ENCODE measurements at places on chromosomes 7 and 10.

GRCh38 chr7:158651968-158652565 is 52.5 kb downstream of the NCAPG2 start:
- DNase-seq: no peak

DNA sequence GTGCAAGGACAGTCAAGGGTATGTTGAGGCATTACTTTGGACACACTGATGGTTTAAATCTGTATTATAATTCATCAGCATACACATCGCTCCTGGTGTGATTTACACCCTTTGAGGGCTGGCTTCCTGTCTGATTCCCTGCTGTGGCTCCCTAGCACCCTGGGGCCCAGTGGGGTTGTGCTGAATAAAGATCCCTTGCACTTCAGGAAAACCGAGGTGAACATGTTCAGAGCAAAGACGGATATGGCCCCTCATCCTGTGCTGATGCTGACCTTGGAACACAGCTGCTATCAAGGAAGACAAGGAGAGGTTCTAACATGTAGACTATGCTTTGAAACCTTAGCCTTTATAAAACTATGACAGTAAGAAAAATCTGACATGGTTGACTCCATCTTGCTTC is 84.6 kb upstream of the UNC5B start:
- no peak for DNase-seq

- peak; percentile 69 for DNase-seq
These were observed 12.1 kb downstream of the PDZD7 start for GRCh38 chr10:101018600-101019439.

GRCh38 chr10:112271982-112272381 is 11.2 kb upstream of the TECTB start:
- DNase-seq: no peak

GRCh38 chr7:52670608-52671225 is 364.7 kb upstream of the POM121L12 start:
- no peak for DNase-seq

GRCh38 chr7:78041423-78041822 is 242.8 kb downstream of the PHTF2 start:
- no peak for DNase-seq

DNA sequence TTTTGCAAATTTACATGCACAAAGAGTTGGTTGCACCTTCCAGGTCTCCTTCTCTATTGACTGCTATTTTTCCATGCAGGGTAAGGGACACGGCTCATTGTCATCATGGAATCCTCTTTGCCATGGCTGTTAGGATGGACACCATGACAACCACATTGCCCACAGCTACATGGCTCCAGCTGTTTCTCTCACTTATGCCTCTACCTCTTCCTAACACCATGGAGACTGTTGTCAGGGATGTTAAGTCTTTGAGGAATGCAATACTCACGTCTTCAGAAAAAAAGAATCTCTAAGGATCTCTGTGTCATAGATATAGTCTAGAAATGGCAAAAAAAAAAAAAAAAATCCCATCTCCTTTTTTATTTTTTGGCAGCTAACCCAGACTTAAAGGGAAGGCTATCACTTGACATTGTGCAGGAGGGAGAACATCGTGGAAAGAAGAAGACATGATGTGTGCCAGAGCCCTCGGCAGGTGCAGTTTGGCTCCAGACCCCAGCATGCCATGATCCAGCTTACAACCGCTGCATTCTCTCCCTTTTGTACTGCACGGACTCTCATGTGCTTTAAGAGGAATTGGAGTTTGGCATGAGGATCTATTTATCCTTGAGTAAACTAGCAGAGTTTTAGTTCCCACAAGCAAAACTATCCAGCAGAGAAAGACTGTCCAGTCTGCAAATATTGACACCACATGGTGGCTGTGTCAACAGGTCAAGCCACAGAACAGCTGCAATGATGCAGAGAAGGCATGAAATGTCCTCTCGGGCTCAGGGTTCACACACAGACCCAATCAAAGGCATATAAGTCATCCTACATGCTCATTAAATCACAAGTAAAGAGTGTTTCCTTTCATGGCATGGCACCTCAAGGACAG is 70.8 kb downstream of the FRMD4A start:
- DNase-seq: no peak

- no peak for DNase-seq
These were observed 165.6 kb downstream of the HGF start for GRCh38 chr7:81604075-81604807.

- DNase-seq: peak; percentile 95
These were observed 3.2 kb upstream of the LAT2 start for GRCh38 chr7:74206589-74207120.

GRCh38 chr10:103763374-103764202 is 91.8 kb downstream of the SH3PXD2A start:
- no peak for DNase-seq

DNA sequence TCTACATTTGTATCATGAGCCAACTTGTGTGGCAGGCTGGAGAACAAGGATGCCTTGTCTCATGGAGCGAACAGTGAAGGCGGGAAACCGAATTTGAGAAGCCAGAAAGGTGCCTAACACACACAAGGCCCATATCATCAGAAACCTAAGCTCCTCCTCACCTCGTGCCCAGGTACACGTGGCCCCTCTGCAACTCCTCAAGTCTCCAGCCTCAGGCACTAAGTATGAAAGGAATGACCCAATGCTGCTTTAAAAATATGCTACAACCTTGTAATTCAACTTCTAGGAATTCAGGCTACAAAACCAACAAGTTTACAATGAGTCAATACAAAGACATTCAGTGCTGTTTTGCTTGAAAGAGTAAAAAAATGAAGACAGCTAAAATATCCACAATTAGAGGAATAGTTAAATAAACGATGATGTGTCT is 95.7 kb downstream of the CDK6 start:
- no peak for DNase-seq

DNA sequence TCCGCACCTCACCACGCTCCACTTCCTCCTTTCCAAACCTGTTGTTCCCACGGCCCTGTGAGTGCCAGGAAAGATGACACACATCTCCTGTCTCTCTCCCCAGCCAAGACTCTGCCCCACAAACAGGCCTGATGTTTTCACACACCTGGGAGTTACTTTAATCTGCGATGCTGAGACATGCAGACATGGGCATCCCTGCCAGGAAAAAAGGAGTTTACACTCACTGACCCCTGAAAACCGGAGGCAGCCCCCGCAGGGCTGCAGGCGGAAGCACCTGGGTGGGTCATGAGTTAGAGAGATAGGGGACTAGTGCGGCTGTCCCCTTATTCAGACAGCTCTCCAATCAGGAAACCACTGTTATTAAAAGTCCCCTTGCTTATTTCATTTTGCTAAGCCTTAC is 106.4 kb upstream of the CARD11 start:
- DNase-seq: no peak

GRCh38 chr7:91240376-91240941 is 23.8 kb upstream of the FZD1 start:
- DNase-seq: no peak

DNA sequence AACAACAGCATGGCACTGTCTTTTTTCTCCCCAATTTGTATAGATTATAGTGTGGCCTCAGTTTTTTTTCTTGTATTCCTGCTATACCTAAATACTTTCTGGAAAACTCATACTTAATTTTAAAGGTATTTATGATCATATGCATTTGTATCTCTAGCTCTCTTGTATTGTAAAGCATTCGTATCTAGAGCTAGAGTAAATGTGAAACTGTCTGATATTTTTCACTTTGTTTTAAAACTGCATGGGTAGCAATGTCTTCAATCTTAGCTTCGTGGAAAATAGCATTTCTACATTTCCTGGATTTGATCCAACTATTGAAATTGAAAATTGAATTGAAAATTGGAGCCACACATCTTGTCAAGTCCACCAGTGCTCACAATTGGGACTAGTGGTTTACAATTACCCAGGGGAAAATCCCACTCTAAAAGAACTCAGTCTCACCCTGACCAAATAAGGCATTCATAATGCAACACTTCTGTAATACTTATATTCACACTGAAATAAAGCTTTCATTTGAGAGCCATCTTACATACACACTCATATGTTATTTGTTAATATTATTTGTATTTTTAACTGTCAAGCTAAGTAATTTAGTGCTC is 51.3 kb upstream of the KLF6 start:
- DNase-seq: no peak

DNA sequence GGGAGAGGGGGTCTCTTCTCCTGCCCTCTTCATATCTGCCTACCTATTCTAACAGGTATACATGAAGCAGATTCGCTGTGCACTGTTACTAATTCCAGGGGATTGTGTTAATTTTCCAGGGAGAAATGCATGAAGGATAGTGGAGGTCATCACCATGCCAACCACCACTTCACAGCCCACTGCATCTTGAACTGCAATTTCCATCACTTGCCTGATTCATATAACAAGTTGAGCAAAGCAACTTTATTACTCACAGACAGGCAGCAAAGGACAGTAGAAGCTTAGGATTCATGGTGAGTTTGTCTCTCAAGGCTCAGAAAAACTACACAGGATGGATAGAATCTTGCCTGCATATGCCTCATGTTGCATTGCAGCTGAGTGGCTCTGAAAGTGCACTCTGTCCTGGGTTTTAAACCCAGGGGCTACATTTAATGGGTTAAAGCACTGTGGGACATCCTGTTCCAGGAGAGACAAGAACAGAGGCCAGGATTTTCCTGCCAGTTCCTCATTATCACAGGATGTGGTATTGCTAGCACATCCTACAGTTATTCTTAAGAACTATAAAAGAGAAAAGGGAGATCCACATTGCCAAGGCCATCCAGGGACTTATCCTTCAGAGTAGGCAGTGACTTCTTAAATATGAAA is 136.9 kb upstream of the PRSS1 start:
- DNase-seq: no peak

GRCh38 chr10:22581461-22581860 is 132.9 kb downstream of the PIP4K2A start:
- DNase-seq: no peak

DNA sequence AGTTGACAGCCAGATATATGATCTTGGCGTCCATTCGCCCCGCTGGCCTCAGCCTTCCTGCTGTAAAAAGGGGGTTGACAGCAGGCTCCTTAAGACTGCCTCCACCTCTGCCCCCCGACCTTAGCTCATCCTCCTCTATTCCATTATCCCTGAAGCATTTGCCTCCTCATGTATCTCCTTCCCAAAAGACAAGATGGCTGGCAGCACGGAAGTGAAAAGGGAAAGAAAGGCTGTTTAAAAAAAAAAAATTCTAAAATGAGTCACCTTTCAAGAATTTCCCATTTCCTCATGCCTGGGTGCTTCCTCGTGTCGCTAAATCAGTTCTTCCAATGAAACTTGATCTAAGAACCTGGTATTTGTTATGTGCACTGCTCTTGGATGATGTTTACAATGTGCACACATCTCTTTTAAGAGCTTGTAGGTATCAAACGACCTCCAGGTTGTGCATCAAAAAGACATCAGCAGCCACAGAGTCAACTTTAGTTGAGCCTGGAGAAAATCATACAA is 1.7 kb downstream of the SCRN1 start:
- no peak for DNase-seq

GRCh38 chr10:132697578-132698200 is 88.3 kb downstream of the NKX6-2 start:
- no peak for DNase-seq

GRCh38 chr10:51063659-51064535 is 10.4 kb upstream of the PRKG1 start:
- no peak for DNase-seq

GRCh38 chr10:79898597-79899325 is 50.1 kb downstream of the SFTPD start:
- DNase-seq: no peak

DNA sequence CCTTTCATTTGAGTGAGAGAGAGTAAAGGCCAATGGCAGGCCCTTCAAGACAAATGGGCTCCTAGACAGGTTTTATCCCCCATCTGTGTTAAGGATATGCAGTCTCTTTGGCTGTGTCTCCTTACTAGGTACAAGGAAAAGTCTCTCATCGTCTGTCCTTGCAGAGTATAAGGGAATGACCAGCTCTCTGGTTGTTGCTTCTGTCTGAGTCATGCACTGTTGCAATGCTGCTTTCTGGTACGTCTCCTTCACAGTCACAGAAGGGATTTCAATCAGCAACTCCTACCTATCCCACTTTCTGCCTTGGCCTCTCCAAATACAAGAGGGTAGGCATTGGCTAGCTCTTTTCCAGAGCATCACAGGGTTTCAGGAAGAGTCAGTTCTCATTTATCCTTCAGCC is 48.1 kb downstream of the CTTNBP2 start:
- no peak for DNase-seq

Data from substantia nigra (tissue), 51 donors.